ENCODE measurements at places on chromosomes 2 and 18. TPM values are rescaled to one million over a fixed set of nuclear protein-coding genes. Genes with fewer than 3 reads are reported as not detected.

The AOX1 gene
- 0.80 TPM for total RNA-seq

The CHRNG gene
- not detected for total RNA-seq

GRCh38 chr18:77876319-77876865, 626.7 kb downstream of the GALR1 start:
- H3K27me3 ChIP-seq, result peaks cover 1% of the 10 kb centered on the region
- no peak overlapping the region for H3K4me3 ChIP-seq

GRCh38 chr2:99922664-99923063, 219.7 kb downstream of the AFF3 start:
- no peaks in the 10 kb centered on the region for H3K27me3 ChIP-seq
- H3K4me1 ChIP-seq, result no peaks in the 10 kb centered on the region
- DNase-seq, result no peak
- H3K4me3 ChIP-seq, result no peak overlapping the region

DNA sequence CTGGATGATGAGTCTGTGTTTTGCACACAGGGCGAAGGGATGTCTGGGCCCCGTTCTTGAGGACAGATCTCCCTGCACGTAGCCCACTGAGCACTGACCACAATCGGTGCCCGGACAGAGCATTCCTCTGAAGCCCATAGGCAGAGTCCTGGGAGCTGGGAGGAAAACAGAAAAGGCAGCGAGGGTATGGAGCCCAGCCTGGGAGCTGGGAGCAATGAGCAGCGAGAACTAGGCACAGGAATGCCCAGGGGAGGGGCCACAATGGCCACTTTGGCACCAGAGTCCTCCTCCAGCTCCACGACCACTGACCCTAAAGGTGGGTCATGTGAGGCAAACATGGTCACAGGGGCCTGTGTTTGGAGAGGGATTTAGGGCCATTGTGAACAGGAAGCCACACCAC, 333.9 kb downstream of the EIPR1 start:
- H3K27ac ChIP-seq, result peak overlapping the region; percentile 4
- H3K4me1 ChIP-seq, result no peaks in the 10 kb centered on the region
- DNase-seq, result no peak
- peaks cover 5% of the 10 kb centered on the region for H3K36me3 ChIP-seq
- H3K4me3 ChIP-seq, result no peak overlapping the region
- H3K27me3 ChIP-seq, result peaks cover 4% of the 10 kb centered on the region

DNA sequence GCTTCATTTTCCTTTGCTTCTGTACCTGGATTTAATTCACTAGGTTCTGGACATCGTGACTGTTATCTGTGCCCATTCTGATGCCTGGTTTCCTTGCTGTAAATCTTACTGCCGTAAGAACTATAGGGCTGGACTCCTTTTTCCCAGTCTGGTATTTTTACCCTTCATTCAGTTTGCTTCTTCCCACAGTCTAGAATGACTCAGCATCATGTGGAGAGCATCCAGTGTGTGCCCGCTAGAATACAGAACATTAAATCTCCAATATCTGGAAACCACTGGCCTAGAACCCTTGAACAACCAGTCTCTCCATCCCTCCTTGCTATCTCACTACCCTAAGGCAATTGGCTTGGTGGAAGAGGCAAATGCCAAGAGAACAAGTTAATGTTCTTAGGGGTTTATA, 1075.4 kb upstream of the ZEB2 start:
- DNase-seq, result no peak
- H3K4me3 ChIP-seq, result no peak overlapping the region
- no peaks in the 10 kb centered on the region for H3K27me3 ChIP-seq
- no peak overlapping the region for H3K27ac ChIP-seq
- H3K4me1 ChIP-seq, result peaks cover 3% of the 10 kb centered on the region

Data from endothelial cell (in vitro differentiated cells).